ENCODE measurements at places on chromosomes 11 and 22.
A peak's percentile ranks its signal among the peaks of the same experiment; 100 is the strongest.

DNA sequence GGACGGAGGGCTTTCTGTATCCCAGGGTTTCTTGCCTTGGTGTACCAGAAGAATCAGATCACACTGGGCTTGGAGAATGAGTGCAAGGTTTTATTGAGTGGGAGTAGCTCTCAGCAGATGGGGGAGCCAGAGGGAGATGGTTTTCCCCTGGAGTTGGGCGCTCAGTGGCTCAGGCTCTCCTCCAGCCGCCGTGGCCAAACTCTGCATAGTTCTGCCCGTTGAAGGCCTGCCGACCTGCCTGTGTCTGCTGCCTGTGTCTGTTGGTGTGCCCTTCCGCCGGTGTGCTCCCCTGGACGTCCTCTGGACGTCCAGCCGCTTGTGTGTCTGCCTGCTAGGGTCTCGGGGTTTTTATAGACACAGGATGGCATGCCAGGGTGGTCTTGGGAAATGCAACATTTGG lies 4.5 kb upstream of the ALKBH8 start:
- DNase-seq: no peak

DNA sequence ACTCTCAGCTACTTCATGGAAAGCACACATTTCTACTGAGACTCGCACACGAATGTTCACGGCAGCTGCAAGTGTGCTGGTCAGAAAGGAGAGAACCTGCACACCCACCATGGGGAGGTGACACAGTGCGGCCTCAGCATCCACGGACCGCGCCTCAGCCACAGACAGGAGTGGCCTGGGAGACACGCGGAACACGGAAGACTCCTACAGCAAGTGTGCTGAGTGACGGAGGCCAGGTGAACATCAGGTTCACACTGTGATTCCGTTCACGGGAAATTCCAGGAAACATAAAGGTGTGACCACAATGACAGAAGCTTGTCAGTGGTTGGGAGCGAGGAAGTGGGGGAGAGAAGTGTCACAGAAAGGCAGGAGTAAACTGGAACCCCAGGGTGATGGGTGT lies 13.3 kb upstream of the MOB2 start:
- DNase-seq: no peak

DNA sequence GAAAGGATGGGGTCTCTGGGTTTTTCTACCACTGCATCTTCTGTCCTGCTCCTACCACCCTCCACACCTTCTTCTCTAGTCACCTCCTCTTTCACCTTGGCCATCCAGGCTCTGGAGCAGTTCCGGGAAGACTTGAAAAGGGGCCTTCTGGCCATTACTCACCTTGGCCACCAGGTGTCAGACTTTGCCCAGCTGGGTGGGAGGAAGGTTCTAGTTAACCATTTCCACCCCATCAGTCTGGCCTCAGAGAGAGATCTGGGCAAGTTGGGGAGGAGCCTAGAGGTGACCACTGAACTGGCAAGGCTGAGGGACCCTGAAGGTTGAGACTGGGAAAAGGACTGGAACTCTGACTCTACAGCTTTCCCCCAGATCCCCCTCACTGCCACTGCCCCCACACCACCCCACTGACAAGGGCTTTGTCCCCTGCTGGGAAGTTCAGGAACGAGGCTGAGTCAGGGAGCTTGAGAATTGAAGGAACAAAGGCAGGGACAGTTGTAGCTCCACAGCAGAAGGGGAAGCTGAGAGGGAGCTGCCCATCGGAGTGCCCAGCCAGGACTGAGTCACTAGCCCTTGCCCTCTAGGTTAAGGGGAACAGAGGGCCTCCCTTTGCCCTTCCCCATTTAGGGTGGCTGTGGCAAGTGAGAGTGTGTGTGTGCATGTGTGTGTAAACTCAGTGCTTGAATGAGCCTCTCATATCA lies 3.7 kb upstream of the POLD4 start:
- peak; percentile 23 for DNase-seq

DNA sequence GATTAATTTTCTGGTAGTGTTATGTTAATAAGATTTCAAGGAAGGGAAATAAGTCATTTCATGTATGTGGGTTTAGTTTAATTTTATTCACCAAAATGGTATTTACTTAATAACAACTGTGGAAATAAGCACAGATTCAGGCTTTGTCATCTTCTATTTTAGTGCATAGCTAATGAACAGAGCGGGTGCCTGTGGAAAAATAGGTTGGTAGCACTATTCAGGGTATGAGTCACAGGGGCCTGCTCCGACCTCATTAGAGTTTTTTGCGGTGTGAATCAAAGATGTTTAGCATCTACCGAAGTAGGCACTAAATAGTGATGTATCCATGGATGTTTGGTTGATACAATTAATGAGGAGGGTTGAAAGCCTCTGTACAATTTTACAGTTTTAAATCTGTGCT lies 78.2 kb downstream of the FAT3 start:
- no peak for DNase-seq

DNA sequence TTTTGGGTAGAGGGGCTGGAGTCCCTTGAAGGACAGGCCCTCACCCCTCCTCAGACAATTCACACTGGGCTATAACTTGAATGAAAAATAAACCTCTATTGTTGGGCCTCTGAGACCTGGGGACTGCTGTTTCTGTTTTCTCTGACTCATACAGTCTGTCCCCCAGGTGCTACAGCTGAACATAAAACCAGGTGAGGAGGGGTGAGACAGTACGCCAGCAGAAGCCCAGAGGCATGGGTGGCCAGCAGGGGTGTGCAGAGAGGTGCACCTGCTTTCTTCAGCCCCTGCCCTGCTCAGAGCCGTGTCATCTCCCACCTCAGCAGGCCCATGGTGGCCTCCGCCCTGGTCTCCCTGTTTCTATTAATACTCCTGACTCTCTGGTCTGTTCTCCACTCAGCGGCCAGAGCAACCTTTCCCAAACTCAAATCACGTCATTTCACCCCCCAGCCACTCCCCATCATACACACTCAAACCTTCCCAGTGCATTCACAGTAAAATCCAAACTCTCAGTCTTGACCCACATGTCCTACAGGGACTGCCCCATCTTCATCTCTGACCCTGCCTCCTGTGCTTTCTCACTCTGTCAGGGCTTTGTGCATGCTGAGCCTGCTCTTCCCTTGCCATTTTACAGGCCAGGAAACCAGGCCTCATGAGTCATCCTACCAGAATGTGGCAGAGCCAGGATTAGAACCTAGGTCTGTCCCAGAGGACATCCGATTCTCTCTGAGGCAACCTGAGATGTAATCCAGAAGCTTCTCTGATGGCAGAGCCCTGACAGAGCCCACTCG lies 5.4 kb upstream of the IL2RB start:
- DNase-seq: no peak

DNA sequence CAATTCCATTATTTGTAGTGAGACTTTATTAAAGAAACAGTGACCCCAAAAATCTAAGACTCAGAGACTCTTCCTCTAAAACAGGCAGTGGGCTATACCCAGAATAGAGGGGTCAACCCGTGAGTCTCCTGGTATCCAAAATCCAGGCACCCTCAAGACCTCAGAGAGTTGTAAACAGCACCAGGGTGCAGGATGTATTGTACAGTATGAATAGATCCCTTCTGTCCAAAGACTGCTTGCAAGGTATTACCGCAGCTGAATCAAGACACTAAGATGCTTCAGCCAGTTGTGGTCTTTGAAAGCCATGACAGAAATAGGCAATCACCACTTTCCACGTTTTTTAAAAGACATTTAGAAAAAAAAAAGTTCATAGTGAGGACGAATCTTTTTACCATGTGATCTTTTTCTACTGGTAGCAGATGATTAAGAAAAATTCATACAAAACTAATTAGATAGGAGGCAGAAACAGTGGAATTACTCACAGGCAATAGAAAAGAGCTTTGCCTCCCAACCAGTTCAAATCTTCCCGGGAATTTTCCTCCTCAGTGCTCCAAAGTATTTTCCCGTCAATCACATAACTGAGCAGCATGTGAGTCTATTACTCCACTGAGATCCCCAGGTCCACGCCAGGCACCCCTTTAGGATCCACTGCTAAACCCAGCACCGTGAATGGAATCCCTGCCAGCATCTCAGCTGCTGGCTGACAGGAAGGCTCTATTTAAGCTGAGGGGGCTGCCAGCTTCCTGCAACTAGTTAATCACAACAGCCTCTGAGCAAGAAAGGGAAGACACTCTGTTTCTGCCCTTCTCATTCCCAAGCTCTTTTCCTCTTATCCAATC lies 113.1 kb downstream of the ETS1 start:
- no peak for DNase-seq

- DNase-seq: no peak
Measured at GRCh38 chr11:112656772-112657428, 304.3 kb upstream of the NCAM1 start.

DNA sequence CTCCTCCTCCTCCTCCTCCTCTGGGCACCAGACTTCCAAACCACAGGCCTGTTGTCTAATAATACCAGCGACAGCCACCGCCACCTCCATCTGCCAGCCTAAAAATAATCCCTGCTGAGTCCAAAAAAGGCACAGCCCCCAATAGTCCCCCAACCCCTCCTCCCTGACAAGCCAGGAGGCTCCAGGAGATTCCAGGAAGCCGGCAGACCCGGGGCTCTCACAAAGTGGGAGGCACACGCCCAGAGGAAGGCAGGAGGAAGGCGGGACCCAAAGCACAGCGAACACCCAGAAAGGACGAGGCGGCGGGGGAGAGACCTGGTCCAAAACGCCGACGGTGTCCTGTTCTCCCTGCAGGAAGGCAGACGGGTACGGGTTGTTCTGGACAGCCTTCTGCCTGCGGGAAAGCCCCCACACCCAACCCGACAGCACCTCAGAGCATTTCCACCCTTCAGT lies 5.9 kb downstream of the IGSF9B start:
- DNase-seq: no peak

DNA sequence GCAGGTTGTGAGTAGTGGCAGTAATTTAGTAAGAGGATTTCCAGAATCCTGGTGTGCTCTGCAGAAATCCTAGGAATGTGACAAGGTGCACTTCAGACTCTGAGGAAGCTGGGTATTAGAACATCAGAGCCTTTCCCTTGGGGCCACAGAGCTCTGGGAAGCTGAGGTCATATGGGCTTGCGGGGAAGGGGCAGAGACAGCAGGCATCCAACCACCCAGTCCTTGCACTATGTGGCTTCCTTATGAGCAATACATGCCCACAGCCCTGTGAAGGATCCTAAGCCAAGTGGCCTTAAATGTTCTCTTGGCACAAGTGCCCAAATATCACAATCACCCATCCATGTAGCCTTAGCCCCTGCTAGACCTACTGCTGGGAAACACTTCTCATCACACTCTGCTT lies 46.2 kb downstream of the P4HA3 start:
- DNase-seq: no peak

- DNase-seq: peak; percentile 46
Measured at GRCh38 chr22:50209893-50210292, 9.1 kb downstream of the SELENOO start.

DNA sequence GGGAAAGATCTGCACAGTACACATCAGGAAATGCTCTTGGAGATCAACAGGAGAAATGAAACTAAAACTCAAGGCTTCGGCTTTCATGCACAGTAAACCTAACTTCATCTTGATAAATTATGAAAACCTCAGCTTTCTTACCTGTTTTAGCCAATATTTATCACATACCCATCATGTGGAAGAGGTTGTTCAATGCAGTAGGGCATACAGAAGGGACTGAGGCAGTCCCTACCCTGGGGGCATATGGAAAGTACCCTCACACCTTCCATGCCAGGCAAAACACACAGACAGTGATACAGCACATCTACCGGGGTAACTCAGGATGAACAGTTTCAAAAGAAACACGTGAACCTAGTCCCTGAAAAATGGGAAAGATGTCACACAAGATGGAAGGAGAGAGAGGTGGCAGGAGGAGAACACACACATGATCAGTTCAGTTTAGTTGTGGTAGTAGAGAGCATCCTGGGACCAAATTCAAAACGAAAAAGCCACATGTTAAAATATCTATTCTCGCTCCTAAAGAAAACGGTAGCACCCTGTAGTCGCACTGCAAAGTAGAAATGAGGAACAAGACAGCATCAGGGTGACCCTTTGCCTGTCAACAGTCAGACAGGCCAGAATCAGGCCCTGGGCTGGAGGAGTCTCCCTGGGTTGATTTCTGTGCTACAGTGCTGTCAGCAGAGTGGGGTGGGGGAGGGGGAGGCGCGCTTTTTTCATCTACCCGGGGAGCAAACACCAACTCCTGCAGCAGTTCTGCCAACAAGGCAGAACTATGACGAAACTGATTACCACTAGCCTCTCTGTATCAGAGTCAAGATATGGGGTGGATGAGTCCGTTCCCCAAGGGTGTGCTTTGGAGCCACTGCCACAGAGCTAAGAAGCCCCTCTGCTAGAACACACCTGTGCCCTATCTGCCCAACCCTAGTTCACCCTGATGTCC lies 1.3 kb downstream of the HIRA start:
- no peak for DNase-seq

DNA sequence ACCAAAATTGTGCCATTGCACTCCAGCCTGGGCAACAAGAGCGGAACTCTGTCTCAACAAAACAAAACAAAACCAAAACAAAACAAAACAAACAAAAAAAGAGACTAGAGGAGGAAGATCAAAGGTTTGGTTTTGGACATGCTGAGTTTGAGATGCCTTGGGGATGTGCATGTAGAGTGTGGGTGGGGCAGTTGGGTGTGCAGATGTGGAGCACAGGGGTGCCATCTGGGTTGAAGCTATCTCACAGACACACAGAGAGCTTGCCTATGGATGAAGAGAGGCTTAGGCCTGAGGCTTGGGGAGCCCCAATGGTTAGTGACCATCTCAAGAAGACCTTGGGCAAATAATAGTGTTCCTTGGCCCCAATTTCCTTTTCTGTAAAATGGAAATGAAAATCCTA lies 45.8 kb upstream of the EIF3D start:
- no peak for DNase-seq

GRCh38 chr11:47131136-47131535 lies 45.5 kb downstream of the ARFGAP2 start:
- DNase-seq: no peak

- DNase-seq: no peak
Measured at GRCh38 chr11:86274503-86274902, 27.5 kb upstream of the HIKESHI start.

DNA sequence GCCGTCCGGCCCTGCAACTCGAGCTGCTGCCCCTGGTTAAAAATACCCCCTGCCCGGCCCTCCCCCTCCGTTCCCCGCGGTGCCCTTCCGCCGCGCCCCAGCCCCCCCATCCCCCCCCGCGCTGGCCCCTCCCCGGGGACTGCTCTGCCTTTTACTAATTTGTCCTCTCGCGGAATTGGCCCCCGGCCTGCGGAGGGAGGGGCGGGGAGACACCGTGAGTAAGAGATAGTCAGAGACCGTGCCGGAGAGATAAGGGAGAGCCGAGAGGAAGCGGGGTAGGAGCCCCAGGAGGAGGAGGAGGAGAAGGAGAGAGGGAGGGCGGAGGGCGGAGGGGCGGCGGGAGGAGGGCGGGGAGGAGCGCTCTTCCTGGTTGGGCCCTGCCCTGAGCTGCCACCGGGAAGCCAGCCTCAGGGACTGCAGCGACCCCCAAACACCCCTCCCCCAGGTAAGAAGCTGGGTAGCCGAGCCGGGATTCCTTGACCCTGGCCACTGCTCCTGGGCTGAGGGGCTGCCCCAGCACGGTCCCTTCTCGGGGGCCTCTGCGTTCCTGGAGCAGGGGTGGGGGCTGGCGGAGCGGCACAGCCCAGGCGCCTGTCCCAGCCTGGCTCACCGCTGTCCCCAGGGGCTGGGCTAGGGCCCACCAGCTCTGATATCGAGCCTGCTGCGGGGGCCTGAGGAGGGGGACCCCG lies at the start of gene CAPN1:
CAPN1 (plus strand) TSS at position 360 of the 689 bp plus-strand sequence. CDS start 774 bp downstream, outside the sequence.
- peak; percentile 53 for DNase-seq

GRCh38 chr11:31788085-31788484 lies 23.0 kb downstream of the PAX6 start:
- DNase-seq: no peak

- DNase-seq: no peak
Measured at GRCh38 chr11:69099180-69099579, 50.4 kb downstream of the TPCN2 start.
